ENCODE measurements at places on chromosomes 3 and 15.

- DNase-seq, result no peak
Measured at GRCh38 chr3:4750306-4750968, 228.8 kb upstream of the BHLHE40 start.

GRCh38 chr3:131224886-131225550 lies 156.6 kb upstream of the NUDT16 start:
- no peak for DNase-seq

GRCh38 chr3:175672119-175672689 lies 813.1 kb downstream of the NAALADL2 start:
- DNase-seq, result no peak

- DNase-seq, result no peak
Measured at GRCh38 chr3:71277341-71277740, 306.2 kb downstream of the FOXP1 start.

DNA sequence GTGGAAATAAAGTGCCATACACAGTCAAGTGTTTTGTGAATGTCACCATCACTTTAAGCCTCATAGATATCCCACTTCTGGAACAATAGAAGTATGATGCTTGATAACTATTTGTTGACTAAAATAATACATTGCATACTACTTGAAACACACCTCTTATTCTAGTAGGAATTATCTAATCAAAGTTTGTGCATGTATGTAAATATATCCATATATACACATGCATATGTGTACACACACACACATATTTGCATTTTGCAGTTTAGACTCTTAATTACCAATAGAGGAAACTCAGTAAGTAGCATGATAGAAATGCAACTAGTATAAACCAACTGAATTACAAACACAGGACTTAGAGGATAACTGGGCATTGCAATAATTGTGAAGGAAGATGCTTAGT lies 1084.1 kb downstream of the FHIT start:
- DNase-seq, result no peak
